Stimulated activated CD4-positive, alpha-beta T cell treated with anti-CD3 and anti-CD28 coated beads, TNF-alpha, amount 100 ng/mL, for 4 hours (primary cell): ENCODE measurements at places on chromosomes 13 and 19.

DNA sequence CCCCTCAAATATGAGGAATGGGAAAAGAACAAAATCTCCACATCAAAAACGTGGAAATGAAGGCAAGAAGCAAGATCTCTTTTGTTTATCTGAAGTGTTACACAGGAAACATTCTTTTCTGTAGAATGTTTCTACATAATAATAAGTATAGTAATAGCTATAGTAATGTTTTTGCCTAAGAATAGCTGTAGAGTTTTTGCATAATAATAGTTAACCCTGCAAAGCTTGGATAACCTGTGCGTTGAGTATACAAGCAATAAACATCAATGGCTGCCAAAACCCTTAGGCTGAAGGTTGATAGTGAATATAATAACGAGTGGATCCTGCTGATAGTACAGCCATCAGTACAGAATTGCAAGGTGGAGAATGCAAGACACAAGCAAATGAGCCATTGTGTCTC is 11.1 kb upstream of the LILRA5 start:
- DNase-seq = no peak

DNA sequence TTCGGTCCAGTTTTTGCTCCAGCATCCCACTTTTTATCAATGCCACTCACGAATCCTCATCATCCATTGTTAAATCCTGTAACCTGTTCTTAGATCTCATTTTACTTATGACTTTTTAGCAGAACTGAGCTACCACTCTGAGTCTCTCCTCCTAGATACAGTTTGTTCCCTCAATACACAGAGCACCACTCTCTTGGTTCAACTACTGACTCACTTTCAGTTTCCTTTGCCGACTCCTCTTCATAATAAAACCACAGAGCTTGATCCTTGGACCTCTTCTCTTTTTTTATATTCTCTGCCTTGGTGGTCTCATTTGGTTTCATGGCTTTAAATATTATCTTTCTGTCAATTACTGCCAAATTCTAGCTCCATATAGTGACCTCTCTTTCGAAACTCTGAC is 150.3 kb downstream of the SLITRK5 start:
- no peak for DNase-seq

GRCh38 chr13:110012102-110012739 is 225.8 kb upstream of the IRS2 start:
- no peak for DNase-seq

- no peak for DNase-seq
Measured at GRCh38 chr19:32599736-32600157, 18.8 kb downstream of the PDCD5 start.

- DNase-seq = no peak
Measured at GRCh38 chr13:37529751-37530385, 68.7 kb downstream of the POSTN start.

DNA sequence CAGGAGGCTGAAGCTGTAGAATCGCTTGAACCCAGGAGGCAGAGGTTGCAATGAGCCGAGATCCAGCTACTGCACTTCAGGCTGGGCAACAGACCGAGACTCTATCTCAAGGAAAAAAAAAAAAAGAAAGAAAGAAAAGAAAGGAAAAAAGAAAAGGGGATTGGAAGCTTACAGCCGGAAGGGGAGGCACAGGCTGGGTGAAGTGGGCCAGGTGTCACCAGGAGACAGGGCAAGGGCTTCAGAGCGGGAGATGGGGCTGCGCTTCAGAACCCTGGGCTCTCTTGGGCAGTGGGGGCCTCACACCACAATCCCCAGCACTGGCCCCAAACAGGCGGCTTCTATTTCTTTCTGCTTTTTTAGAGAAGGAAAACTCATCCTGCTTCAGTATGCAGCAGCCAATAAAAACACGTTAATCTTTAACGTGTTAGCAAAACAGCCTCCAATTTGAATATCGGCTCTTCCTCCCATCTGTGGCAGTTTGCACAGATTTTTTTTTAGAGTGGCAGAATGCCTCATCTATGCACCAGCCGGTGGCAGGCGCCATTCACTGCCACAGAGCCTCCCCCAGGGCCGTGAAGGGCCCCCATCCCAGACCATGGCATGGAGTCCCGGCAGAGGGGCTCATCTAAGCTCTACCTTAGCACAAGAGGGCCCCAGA is 46.6 kb upstream of the C19orf12 start:
- no peak for DNase-seq

DNA sequence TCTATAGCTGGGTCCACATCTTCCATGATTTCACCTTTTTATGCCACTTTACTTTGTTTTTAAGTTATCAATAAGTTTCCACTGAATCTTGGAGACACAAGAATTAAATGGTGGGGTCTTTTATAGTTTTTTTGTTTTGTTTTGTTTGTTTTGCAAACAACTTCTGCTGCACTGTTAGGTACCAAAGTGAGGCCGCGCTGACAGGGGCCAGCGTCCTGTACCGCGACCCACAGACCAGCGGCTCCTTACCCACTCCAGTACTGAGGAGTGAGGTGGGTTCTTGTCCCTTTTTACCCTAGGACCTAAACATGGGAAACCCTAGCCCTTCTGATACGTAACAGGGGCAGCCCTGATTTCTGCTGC is 75.8 kb upstream of the MCF2L start:
- DNase-seq = no peak

DNA sequence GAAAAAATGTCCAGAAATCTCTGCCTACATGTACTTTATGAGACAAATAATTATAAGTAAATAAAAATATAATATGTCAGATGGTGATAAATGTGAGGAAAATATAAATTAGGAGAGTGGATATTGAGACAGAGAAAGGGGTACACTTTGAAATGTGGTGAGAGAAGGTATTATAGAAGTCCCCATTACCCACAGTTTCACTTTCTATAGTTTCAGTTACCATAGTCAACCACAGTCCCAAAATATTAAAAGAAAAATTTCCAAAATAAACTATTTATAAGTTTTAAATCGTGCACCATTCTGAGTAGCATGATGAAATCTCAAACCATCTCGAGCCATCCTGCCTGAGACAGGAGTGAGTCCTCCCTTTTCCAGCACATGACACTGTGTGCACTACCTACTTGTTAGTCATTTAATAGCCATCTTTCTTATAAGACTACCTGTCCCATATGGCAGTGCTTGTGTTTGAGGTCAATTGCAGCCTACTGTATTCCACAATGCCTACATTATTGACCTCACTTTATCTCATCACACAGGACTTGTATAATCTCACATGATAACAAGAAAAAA is 653.7 kb downstream of the DACH1 start:
- DNase-seq = no peak

DNA sequence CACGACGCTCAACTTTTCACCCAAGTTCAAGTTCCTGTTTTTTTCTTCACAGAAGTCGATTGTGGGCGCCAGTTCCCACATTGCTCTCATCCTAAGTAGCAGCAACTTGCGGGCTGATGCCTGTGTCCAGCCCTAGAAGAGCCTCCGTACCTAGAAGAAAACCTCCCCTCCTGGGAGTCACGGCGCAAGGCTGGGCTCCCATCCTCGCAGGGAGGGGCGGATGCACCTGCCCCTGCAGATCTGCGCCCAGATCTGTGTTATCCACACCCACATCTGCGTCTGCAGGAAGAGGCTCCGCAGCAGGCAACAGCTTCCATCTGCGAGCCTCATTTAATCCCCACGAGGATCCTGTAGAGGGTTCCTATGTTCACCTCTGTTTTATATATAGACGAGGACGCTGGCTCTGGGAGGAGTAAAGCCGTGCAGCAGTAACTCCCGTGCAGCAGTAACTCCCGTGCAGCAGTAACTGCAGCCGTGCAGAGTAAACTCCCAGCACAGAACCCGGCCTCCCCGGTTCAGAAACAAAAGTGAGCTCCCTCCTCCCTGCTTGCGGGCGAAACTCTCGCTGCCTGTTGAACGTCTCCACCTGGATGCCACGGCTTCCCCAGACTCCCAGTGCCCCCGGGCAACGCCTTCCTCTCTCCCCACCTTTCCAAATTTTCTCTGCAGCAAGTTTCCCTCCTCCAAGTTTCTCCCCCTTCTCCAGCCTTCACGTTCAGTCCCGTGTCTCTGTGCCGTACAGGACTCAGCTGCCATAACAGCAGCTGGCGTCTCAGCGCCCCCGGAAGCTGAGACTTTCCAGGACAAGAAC is 23.5 kb upstream of the LAIR1 start:
- peak; percentile 24 for DNase-seq

DNA sequence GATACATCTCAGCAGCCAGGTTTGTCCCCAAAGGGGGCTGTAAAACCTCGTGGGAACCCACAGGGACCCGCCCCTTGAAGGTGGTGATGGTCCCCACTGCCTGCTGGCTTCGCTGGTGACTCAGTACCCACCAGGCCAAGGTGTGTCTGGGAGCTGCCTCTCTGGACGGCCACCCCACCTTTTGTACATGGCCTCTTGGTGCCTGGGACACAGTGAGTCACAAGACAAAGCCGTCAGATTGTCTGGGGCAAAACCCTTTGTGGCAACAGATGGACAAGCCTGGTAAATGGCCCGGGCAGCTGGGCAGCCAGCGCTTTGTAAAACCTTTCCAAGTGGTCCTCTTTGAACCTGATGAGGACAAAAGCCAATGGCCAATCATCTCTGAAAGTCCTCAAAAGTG is 27.9 kb upstream of the KLF2 start:
- DNase-seq = no peak

GRCh38 chr13:85137516-85137915 is 661.7 kb downstream of the SLITRK6 start:
- no peak for DNase-seq

DNA sequence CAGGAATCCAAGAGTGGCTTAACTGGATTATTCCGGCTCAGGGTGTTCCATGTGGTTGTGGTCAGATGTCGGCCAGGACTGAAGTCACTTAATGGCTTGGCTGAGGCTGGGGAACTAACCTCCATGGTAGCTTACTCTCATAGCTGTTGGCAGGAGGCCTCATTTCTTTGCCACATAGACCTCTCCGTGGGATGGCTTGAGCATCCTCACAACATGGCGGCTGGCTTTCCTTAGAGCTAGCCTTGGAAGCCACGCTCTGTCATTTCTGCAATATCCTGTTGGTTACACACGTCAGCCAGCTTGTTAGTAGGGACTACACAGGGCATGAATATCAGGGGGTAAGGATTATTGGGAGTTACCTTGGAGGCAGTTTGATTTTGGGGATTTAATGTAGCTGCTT is 5.1 kb downstream of the CRX start:
- no peak for DNase-seq

GRCh38 chr19:45451850-45452387 is 15.9 kb upstream of the FOSB start:
- DNase-seq = no peak

DNA sequence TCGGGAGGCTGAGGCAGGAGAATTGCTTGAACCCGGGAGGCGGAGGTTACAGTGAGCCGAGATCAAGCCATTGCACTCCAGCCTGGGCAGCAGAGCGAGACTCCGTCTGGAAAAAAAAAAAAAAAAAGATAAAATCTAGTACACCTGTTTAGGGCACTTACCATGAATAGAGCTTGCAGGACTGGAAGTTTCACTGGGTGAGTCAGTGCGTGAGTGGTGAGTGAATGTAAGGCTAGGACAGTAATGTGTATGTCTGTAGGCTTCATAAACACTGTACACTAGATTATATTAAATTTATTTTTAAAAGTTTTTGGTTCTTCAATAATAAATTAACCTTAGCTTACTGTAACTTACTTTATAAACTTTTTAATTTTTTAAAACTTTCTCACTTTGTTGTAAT is 22.9 kb downstream of the PPP5C start:
- DNase-seq = no peak

- DNase-seq = no peak
Measured at GRCh38 chr19:6717441-6717971, 2.9 kb downstream of the C3 start.

DNA sequence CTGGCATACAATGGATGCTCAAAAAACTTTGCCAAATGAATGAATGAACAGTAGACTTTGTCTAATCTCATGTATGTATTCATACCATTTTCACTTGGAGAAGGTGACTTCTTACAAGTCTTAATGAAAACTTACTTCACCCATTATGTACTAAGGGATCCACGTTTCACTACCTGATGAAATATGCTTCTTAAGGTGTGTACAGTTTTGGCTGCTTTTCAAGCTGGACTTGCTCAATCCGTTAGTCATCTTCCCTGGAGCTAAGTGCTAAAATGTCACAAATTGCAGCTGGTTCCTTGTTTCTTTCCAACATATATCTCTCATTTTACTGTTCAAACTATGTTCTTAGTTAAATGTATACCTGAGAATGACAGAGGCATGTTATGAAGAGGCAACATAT is 4.2 kb upstream of the CCNA1 start:
- no peak for DNase-seq

DNA sequence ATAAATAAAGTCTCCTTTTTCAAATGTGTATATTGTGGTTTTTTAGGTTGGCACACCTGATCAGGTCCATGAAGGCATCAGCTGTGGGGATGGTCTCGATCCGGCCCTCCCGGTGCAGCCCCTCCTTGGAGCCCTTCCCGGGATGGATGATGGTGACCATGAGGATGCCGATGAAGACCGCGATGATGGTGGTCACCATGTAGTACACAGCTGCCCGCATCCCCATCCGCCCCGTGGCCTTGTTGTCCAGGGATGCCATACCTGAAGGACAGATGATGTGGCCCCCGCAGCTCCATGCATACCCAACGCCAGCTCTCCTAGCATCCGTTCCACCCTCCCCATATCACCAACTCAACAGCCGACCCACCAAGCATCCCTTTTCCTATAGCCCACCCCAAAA is 11.4 kb downstream of the SLC1A6 start:
- DNase-seq = no peak

DNA sequence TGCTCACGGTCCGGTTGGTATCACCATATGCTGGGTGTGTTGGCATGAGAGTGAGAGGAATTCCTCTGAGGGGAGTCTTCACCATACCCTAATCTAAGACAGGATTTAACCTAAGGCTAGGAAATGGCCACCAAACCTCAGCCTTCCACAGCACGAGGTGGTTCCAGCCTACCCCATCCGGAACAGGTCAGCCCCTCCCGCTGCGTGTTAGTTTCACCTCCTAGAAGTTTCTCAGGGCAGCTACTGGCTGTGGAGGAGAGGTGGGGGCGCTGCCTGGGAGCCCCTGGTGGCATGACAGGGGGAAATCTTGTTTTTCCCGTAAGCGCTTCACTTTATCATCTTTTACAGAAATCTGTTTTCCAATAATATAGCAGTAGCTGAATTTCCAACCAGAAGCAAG is 55.1 kb downstream of the RGCC start:
- DNase-seq = no peak

DNA sequence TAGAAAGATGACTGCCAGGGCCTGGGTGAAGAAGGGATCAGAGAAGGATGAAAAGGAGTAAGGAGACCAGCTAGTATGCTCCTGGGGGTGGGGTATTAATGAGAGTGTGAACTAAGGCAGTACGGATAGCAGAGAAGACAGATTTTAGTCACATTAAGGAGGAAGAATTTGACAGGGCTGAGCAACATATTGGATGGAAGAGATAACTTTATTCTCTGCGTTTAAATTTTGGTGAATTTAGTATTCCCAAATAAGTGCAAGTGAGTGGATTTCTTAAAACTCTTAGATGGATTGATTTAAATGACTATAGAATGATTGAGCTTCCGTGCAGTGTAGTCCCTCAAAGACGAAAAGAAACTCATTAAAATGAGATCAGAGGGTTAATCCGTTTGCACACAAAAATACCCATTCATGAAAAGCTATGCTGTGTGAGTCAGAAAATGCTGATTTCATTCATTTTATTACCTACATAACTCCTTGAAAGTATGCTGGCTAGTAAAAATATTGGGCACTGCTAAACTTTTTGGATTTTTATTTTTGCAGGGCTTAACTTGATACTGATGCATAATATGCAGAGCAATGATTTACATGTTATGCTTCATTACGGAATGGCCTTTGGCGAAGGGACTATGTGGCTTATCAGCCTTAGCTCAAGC is 54.1 kb downstream of the WDFY2 start:
- DNase-seq = no peak
